ENCODE measurements at places on chromosomes 12 and 14.
A peak's percentile ranks its signal among the peaks of the same experiment; 100 is the strongest.

DNA sequence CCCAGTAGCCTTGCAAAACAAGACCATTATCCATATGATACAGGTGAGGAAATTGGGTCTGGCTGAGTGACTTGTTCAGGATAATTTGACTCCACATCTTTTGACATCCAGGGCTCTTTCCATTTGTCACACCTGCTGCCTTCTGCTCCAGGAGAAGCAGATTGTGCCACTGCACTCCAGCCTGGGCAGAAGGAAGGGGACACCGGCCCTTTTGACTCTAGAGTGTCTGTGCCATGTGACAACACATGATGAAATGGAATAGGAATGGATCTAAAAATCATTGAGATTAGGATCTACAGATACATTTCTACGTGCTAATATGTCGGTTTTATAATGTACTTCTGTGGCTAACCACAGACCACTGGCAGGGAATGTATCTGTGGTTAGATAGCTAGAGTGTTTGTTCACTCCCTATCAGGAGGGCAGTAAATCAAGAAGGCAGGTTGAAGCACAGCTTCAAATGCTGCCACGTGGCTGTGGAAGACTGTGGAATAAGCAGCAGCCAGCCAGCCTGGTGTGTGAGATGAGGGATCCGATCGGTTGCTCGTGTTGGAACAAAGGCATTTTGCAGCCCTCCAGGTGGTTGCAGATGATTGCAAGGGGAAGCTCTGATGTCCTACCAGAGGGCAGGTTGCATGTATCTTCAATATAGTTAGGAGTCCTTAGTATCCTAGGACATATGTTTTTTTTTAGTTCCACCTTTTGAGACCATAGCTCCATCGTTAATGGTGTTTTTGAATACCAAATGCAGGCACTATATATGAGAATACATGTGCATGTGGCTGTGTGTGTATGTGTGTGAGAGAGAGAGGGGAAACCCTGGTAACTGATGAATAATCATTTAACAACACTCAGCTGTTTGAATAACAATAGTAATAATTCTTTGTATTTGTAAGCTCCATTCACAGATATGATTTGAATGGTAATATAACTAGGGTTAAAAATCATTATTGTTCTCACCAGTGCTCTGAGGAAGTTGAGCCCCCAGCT is 28.6 kb downstream of the EML1 start:
- peak; percentile 92 for DNase-seq

- no peak for DNase-seq
Measured at GRCh38 chr12:129184127-129184928, 331.1 kb downstream of the GLT1D1 start.

- DNase-seq: no peak
Measured at GRCh38 chr12:122880155-122880667, 15.7 kb downstream of the VPS37B start.

DNA sequence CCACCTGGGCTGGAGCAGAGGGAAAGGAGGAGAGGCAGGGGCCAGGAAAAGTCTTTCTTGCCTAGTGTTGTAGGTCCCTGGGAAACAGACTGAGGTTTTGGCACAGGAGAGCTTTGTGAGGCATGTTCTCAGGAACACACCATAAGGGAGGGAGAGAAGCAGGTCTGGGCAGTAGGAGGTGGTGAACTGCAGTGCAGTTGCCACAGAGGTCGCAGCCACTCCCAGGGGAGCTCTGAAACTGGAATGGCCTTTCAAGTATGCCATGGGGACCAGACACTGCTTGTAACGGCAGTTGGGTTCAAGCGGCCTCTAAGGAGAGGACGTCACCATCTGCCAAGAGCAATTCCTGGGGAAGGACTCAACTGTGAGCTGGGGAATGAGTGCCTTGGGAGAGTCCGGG is 35.4 kb upstream of the NKX2-8 start:
- no peak for DNase-seq

DNA sequence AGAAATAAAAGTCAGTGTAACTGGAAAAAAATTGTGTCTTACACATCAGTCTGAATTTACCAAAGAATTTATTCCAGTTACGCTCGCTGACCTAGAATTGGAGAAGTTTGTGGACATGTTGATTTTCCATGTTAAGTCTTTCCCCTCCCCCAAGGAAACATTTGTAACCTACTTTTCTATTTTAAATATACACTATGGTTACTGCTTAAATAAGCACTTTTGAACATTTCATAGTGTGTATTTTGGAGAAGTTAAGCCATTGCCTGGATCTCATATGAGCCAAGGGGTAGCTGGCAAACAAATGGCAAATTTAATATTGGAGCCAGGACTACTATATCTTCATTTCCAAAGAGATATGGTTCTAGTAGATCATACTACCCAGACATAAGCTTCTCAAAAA is 42.9 kb upstream of the NT5DC3 start:
- DNase-seq: no peak

DNA sequence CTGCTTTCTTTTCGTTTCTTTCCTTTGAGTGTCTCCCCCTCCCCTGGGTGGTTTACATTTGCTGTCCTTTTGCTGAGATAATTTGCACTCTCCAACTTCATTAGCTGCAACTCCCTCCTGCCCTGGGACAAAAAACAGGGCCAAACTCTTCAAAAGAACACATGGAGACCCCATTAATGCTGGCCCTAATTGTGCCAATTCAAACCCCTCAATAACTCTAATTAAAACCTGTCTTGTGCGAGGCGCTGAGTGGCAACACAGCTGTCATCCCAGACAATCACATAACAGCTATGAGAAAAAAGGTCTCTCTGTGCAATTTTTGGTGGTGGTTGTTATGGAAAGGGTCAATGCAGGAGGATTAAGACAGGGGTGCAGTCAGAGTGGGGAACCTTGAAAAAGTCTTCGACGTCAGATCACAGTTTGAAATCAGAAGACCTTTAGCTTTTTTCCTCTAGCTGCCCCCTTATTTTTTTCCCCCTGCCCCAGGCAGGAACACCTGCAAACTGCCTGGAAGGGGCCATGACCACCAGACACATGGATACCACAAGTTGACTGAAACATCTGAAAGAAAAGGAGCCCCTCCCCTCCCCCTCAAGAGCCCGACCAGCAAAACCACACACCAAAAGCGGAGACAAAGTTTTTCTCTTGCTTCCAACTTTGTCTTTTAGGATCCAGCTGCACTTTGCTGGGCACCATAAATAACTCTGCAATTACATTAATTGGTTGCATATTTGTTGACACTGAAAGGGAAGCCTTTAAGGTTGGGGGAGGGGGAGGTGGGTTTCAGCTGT is 26.5 kb upstream of the SMOC1 start:
- no peak for DNase-seq

GRCh38 chr12:52969828-52970569 is 21.1 kb downstream of the KRT18 start:
- DNase-seq: no peak

DNA sequence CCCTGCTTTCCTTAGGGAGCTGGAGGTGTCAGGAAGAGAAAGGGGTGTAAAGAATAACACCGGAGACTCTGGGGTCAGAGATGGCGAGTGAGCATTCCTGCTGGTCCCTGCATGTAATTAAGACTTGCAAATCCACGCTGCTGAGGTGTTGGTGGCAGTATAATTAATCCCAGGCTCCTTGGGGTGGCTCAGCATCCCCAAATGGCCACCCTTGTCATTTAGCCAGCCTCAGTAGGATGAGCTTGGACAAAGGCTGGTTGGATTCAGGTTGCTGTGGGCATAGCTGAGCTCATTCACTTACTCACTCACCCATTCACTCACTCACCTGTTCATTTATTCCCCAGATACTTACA is 174.4 kb upstream of the RPH3A start:
- DNase-seq: no peak

DNA sequence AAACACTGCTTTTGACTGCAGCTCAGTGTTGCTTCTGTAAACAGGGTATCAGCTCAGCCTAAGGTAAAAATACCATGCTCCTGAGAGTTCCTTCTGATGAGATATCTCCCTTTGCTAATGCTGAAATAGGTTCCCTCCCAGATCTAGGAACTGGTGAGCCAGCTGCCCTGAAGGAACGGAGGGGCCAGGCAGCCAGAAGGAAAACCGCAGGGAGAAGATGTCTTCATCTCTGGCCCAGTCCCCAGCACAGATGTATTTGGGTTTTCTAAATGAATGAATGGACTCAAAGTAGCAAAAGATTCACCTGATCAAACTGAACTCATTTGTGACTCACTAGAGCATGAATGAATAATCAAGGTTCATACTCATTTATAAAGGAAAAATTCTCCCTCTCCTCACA is 247.8 kb downstream of the MSRB3 start:
- no peak for DNase-seq

GRCh38 chr12:97482143-97482693 is 19.6 kb downstream of the RMST start:
- no peak for DNase-seq

DNA sequence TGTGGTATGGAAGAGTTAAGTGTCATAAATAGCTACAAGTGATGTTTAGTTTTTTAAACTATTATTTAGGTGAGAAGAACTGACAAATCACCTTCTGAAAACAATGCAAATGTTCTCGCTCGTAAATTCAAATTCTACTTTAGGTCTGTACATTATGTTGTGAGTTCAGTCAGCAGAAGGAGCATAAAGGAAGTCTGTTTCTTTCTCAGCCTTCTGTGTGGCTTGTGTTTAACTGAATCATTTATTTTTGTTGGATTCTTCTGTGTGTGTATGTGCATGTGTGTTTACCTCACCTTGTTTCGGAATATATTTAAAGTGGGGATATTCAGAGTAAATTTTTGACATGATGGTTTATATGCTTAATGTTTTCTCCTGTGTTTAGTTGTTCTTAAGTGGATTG is 285.9 kb downstream of the TMTC2 start:
- no peak for DNase-seq

Data from fibroblast of skin of left quadriceps (primary cell).